Activated CD8-positive, alpha-beta memory T cell treated with anti-CD3 and anti-CD28 coated beads, Interleukin-2, amount 50 U/mL, for 4 hours (primary cell): ENCODE measurements at places on chromosomes 16 and 17.

- peak; percentile 35 for DNase-seq
These were observed at the start of gene FN3K for GRCh38 chr17:82734987-82735866. TSS of gene FN3K (plus strand) at chr17:82735615. CDS start at chr17:82735637, 22 bp downstream.

GRCh38 chr16:79269211-79269863 lies 331.2 kb downstream of the MAF start:
- no peak for DNase-seq

- peak; percentile 95 for DNase-seq
These were observed at the start of gene TMEM219 for GRCh38 chr16:29961479-29962343. TSS of gene TMEM219 (plus strand) at chr16:29962079. CDS start at chr16:29963144, 1,065 bp downstream.

GRCh38 chr17:70636517-70637133 lies 467.3 kb downstream of the KCNJ2 start:
- DNase-seq: no peak

- no peak for DNase-seq
These were observed 46.0 kb upstream of the ERCC4 start for GRCh38 chr16:13873835-13874438.

- peak; percentile 63 for DNase-seq
These were observed 50.4 kb downstream of the OR1D5 start for GRCh38 chr17:3012926-3013581.

- DNase-seq: no peak
These were observed 6.6 kb upstream of the METRNL start for GRCh38 chr17:83072600-83073358.

GRCh38 chr16:65312071-65312470 lies 190.2 kb upstream of the CDH11 start:
- DNase-seq: no peak

DNA sequence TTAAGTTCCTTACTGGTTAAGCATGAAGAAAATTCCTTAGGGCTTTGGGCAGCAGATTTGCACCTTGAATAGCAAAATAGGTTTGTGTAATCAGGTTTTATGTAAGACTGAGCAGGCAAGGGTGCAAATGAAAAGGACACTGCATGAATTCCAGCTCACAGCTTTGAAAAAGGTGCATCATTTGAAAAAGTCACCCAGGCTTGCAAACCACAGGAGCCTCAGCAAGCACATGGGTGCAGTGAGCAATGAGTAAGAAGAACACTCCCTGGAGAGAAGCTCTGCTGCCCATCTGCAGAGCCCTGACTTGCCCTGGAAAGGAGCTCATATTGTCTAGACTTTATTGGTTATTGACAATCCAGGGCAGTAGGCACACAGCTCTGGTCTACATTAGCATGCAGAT lies 165.6 kb upstream of the KCNJ16 start:
- no peak for DNase-seq

- no peak for DNase-seq
These were observed 177.7 kb downstream of the MRTFB start for GRCh38 chr16:14248791-14249190.

DNA sequence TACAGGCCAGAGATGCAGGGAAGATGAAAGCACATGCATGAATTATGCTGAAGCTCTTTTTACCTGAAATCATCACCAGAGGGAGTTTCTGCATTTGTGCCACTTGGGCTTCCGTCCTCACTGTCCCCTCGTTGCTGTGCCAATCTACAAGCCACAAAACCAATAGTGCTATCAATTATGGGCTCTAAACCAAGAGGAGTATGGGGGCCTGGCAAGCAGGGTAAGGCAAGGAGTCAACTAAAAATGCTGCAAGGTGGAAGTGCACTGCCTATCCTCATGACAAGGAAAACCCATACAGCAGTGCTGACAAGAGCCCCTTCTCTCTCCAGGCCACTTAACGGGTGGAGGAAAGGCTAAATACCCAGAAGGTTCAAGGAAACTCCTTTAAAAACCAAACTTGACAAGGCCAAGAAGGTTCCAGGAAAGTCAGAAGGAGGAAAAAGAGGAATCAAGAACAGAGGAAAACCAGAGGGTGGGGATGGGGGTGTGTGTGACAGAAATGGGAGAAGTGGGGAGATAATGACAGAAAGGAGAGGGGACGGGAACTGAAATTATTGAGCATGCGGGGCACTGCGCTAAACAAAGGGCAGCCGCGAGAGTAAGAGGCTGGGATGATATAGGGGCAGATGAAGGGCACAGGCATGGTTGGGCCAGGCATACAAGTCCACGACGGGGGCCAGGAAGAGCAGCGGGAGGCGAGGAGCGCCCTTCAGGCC lies 674 bp downstream of the C17orf75 start:
- DNase-seq: peak; percentile 40

DNA sequence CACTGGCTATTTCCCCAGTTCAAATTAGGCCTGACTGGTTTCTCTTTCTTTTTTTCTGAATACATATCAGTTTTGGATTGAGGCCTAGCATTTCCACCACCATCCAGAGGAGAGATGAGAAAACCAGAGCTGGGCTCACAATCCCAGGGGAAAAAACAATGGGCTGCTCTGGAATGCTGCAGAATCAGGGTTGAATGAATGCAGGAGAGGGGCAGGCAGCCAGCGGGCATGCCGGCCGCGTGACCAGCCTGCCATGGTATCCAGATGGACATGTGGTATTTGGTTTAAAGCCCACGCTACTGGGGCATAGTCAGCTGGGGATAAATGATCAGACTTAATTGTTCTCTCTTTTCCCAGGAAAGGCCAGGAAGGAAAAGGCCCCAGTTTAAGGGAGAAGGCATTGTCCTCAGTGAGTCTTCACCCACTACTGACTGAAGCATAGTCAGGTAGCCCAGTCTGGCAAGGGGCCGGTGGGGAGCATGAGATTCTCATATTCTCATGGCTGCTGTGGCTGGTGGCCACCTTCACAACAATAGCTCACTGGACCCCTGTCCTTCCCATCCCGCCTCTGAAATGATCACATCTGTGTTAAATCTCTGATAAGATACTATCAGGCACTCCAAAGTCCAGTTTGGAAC lies 38.7 kb upstream of the RHOT1 start:
- no peak for DNase-seq

DNA sequence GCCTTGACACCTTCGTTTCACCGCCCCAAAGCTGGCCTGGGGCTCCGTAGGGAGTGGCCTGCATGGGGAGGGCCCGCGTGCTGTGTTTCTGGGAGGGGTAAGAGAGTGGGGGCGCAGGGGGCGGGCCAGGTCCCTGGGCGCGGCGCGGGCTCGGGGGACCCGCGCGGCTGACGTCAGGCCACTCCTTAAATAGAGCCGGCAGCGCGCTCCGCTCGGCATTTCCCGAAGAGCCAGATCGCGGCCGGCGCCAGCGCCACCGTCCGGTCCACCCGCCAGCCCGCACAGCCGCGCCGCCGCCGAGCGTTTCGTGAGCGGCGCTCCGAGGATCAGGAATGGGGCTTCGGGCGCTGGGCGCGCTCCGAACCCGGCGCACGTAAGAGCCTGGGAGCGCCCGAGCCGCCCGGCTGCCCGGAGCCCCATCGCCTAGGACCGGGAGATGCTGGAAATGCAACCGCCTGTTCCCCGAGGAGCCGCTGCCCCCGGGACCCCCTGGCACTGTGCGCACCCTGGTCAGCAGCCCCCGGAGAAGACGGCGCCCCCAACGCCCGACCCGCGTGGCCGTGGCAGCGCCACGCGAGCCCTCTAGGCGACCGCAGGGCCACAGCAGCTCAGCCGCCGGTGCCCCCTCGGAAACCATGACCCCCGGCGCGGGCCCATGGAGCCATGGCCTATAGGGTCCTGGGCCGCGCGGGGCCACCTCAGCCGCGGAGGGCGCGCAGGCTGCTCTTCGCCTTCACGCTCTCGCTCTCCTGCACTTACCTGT lies at the start of gene HS3ST2:
Gene HS3ST2, plus strand, starts transcription at position 215 of the 763 bp plus-strand sequence. Its CDS starts 449 bp downstream, at position 664.
- DNase-seq: no peak

DNA sequence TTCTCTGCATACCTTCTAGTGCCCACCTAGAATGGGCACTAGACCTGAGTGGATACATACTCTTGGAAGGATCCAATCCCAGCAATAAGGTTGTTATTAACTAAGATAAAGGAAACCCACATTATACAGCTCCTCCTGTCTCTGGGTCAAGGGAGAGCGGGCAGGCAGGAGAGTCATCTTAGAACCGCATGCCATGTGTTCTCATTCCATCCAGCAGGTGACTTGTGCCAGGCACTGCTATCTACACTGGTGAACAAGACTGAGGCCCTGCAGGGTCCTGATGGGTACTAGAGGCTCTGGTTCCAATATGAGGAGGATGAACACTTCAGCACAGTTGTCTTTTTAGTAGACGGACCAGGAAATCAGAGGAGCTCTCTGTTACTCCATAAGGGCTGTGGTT lies 5.9 kb upstream of the CD300H start:
- DNase-seq: no peak

DNA sequence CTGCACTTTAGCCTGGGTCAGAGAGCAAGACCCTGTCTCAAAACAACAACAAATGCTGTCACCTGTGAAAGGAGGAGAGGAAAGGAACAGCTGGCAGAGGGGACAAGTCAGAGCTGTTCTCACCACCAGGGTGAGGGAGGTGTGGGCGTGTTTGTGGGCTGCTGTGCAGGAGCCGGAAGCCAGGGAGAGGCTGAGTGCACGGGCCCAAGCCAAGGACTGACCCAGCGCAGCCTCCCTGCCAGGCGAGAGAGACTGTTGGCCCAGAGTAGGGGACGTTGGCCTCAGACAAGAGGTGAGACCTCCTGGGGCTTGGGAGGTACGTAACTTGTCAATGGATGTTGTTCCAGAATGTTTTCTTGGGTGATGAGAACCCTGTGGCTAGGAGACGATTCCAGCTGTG lies 10.7 kb downstream of the SPNS2 start:
- DNase-seq: no peak

- no peak for DNase-seq
These were observed 11.9 kb upstream of the PIK3R6 start for GRCh38 chr17:8879410-8879809.
